ENCODE measurements at places on chromosomes 2 and 18. TPM values are rescaled to one million over a fixed set of nuclear protein-coding genes. Genes with fewer than 3 reads are reported as not detected.

FBXO41 gene
- polyA plus RNA-seq = 2.6 TPM

DNA sequence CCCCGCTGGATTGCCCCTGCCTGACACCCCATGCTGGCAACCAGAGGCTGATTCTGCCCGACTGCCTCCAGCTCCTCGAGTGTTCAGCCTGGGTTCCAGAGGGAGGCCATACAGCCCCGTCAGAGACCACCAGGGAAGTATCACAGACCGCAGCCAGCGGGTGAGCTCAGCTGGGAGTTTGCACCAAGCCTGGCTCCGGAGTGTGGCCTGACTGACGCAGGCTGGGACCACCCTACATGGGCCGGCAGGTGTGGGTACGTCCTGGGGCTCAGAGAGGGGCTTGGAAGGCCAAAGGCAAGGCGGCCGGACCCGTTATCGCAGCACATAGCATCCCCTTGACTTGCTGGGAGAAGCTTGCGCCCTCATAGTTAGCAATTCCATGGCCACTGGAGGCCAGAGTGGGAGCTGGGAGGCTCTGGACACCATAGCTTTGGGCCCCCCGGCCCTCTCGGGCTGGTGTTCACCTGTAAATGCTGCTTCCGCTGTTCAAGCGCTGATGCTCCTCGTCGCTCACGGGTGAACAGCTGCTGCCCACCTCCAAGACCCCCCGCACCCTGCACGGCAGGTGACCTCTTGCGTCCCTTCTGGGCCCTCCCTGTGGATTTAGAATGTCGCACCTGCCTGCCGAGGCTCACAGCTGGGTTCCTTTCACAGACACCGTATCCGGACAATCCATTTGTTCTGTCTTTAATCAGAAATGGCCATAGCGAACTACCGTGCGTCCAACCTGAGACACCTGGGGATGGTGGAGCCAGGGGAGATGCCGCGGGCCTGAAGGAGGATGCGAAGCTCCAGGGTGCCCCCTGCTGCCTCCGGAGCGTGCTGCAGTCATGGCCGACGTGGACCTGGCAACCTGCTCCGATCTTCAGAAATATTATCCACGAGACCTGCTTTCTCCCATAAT, 31.2 kb upstream of the SLC66A3 start:
- no peak for DNase-seq

DNA sequence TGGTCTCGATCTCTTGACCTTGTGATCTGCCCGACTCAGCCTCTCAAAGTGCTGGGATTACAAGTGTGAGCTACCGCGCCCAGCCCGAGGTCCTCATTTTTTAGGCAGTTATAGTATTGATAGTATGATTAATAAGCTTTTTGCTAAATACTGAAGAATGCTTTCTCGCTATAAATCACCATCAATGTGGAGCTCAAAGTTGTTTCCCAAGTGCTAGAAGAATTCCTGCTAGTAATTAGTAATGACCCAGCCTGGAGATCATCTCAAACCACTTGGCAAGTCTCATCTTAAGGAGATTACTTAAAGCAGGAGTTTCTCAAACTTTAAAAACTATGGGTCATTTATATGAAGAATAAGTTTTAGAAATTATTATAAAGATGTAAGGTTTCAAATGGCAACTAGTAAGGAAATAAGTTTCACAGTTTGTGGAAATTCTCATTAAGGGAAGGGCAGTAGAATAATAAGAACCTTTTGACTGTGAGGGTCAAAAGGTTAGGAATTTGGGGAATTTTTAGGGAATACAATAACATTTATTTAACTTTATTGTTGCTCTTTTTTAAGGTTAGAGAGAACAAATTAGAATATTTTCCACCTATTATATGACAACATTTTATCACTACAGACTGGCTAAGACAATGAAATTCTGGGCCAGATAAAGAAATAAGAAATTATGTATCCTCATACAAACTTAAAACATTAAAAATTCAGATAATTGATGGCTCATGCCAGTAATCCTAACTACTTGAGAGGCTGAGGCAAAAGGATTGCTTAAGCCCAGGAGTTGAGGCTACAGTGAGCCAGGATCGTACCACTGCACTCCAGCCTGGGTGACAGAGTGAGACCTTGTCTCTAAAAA, 148.6 kb upstream of the MAP3K20 start:
- DNase-seq = no peak

DNA sequence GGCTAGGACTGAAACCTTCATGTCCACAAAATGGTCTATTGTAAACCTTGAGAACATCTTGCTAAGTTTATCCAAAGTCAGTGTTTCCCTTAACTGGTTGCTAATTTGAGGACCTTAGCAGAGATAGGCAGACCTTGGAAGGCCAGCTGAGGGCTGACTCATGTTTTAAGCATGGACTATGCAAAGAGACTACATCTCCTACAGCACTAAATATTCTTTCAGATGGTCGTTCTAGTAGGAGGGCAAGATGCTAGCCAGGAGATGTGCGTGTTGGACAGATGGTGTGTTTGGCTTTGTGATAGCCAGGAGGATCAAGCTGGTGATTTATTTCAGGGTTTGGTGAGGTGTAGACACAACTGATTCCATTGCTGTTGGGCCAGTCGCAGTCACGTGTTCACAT, 75.8 kb downstream of the NRP2 start:
- no peak for DNase-seq

DNA sequence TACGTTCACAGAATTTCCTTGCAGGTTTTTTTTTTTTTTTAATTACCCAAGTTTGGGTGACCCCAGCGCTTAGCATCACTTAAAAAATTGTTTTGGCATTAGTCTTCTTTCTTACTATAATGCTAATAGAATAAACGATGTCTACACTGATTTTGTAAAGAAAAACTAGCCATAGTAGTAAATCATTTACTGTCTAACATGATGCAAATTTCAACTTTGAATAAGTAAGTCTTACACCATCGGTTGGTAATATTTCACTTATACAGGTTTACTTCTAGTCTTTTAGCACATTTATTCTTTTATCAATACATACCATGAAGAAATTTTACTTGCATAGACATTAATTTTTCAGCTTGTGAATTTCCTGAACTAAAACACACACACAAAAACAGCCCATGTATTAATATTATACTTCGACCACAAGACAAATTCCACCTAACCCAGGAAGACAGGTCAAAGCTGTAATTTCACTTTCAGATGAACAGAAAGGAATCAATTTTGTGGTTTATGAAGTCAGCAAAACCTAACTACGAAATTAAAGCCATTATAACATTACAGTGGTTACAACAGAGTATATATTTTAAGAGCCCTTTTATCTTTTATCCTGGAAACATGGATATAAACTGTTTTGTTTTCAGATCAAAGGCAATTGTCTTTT, 1.9 kb downstream of the YES1 start:
- no peak for DNase-seq

DNA sequence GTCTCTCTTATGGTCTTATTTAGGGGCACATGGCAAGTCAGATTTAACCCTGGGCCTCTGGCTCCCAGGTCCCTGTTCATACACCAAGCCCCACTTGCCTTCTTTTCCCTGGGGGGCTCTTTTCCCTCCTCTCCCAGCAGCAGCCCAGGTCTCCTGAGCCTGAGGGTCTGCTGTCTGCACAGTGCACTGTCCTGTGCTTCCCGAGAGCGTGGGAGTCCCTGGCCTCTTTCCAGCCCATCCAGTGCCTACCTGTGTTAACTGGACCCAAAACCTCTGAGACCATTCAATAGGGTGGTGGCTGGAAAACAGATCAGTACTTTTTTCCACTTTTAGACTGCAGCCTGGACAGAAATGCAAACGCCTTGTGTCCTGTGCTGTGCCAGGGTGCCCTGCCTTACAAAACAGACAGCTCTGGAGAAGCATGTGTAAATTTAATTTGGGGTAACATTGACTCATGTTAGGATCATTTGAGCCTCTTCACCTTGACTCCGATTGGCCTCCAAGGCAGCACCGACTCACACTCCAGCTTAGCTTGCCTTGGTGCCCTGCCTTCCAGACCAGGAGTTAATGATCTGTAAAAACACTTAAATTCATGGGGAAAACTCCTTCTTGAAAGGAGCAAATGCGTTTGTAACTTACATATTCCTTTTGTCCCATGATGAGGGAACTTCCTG, 34.3 kb downstream of the TWIST2 start:
- DNase-seq = no peak

- no peak for DNase-seq
Observed at GRCh38 chr2:186868344-186868743, 19.4 kb upstream of the ZSWIM2 start.

- no peak for DNase-seq
Observed at GRCh38 chr2:139366681-139367080, 586.5 kb upstream of the NXPH2 start.
